ENCODE measurements at places on chromosomes 2 and 18. TPM values are rescaled to one million over a fixed set of nuclear protein-coding genes. Genes with fewer than 3 reads are reported as not detected.

GRCh38 chr18:24570716-24571115 lies 110.3 kb downstream of the HRH4 start:
- no peak for DNase-seq

DNA sequence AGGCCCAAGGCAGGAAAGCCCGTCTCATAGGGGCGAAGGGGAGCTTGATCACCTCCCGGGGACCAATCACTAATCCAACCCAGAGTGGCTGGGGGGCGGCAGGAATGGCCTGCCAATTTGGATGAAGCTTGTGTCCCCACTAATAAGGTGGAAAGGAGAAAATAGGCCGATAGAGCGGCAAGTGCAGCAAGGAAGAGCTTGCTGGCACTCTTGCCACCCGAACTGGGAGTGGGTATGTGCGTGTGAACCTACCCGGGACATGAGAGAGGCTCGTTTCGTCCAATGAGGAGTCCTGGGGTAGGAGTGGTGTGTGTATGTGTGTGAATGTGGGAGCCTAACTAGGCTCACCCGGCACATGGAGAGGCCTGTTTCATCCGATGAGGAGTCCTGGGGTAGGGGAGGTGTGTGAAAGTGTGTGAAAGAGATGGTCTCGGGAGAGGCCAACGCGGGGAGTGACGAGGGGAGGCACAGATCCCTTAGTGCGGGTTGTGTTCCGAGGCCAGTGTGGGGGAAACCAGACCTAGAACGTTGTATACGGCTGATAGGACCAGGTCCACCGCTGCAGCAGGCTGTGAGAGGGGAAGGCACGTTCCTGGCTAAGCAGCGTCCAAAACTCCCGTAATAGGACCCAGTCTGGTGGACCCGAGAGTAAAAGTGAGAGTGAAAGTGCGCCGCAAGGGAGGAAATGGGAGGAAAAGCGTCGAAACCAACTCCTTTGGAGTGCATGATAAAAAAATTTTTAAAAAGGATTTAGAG lies 47.1 kb upstream of the SELENOI start:
- peak; percentile 38 for DNase-seq

- no peak for DNase-seq
Measured at GRCh38 chr2:55025627-55026026, 24.6 kb downstream of the RTN4 start.

- no peak for DNase-seq
Measured at GRCh38 chr2:216545359-216545758, 46.7 kb downstream of the RPL37A start.

- no peak for DNase-seq
Measured at GRCh38 chr2:237859533-237860272, at the start of gene RAMP1. Gene RAMP1 (plus strand): TSS chr2:237859623. CDS start chr2:237859676, 53 bp downstream.

GRCh38 chr2:9158786-9159779 lies 47.5 kb upstream of the ASAP2 start:
- DNase-seq, result no peak

DNA sequence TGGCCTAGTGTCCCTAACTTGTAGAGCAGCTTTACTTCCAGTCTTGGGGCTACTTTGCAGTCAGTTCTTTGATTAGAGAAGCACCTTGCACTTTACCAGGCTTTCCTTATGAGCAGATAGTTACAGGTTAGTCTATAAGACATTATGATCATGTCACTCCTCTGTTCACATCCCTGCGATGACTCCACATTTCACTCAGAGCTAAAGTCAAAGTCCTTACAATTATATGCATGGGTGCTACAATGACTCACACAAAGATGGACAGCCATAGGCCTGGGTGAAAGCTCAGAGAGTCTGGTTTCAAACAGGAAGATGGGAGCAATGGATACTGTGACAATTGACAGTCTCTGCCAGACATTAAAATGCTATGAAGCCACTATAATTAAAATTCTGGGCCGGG lies 27.1 kb upstream of the SSB start:
- no peak for DNase-seq

The POU3F3 gene
- total RNA-seq, result not detected

- DNase-seq, result no peak
Measured at GRCh38 chr18:35876243-35876642, 96.2 kb upstream of the RMP24 start.

All from CD8-positive, alpha-beta T cell (primary cell).